ENCODE measurements at places on chromosomes 4 and X. TPM values are rescaled to one million over a fixed set of nuclear protein-coding genes. Genes with fewer than 3 reads are reported as not detected.

DAPP1 gene
- 17.5 TPM for total RNA-seq

VCX3A gene
- not detected for total RNA-seq

DDX53 gene
- not detected for total RNA-seq

PF4V1 gene
- total RNA-seq, result not detected

TMEM271 gene
- not detected for total RNA-seq

PABPC5 gene
- total RNA-seq, result not detected

NAP1L3 gene
- 0.57 TPM for total RNA-seq

FAM9B gene
- total RNA-seq, result not detected

TIMM17B gene
- 41.6 TPM for total RNA-seq

PABPC4L gene
- total RNA-seq, result not detected

ENAM gene
- not detected for total RNA-seq

SPANXN3 gene
- total RNA-seq, result not detected

HGFAC gene
- total RNA-seq, result not detected

FAM156B gene
- total RNA-seq, result 16.3 TPM

UGT2B17 gene
- total RNA-seq, result not detected

DCAF4L1 gene
- 0.21 TPM for total RNA-seq

NRK gene
- not detected for total RNA-seq

KIT gene
- total RNA-seq, result 4.2 TPM

HAND2 gene
- not detected for total RNA-seq

FGG gene
- not detected for total RNA-seq

DRD5 gene
- total RNA-seq, result not detected

CACNA1F gene
- total RNA-seq, result 0.11 TPM

FDCSP gene
- not detected for total RNA-seq

TEX13D gene
- total RNA-seq, result not detected

SMIM43 gene
- total RNA-seq, result not detected

XAGE1A gene
- total RNA-seq, result not detected

SPATA4 gene
- not detected for total RNA-seq

ZBTB33 gene
- total RNA-seq, result 12.9 TPM

COX7B2 gene
- total RNA-seq, result not detected

GAGE13 gene
- total RNA-seq, result not detected

RIPPLY1 gene
- total RNA-seq, result not detected

GPRASP3 gene
- total RNA-seq, result 2.2 TPM

MAGEB1 gene
- total RNA-seq, result not detected

AREG gene
- not detected for total RNA-seq

DUSP21 gene
- not detected for total RNA-seq

RADX gene
- total RNA-seq, result 4.3 TPM
